NAMALWA (cell line): ENCODE measurements at places on chromosomes 6 and 20.

DNA sequence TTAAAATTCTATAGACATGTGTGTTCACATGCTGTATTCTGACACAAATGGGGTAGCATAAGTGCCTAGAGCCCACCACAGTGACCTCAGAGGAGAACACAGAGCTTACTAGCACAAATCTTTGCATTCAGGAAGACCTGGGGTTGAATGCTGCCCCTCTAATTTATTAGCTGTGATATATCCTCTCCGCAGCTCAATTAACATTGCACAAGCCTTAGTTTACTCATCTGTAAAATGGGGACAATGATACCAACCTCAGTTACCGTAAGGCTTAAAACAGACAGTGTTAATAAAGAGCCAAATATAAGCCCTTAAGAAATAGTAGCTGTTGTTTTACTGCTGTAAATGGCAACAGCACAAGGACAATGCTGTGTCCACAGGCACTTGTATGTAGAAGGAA lies 36.2 kb upstream of the IL17A start:
- DNase-seq: no peak

- no peak for DNase-seq
Measured at GRCh38 chr6:113350461-113350860, 506.7 kb upstream of the MARCKS start.

DNA sequence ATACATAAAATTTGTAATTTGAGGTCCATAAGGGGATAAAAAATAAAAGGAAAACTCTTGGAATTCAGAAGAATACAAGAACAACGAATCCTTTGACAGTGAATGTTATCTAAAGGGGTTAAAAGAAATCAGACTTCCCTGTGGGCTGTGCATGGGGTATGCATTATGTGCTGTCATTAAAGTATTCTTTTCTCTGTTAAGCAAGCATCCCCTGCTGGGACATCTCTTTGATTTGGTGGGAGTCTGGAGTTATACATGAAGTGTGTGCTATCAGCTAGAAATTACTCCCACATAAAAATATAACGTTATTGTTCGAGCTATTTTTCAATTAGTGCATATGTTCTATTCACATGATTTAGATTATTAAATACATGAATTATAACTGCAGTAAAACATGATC lies 195.2 kb downstream of the CENPW start:
- DNase-seq: no peak

DNA sequence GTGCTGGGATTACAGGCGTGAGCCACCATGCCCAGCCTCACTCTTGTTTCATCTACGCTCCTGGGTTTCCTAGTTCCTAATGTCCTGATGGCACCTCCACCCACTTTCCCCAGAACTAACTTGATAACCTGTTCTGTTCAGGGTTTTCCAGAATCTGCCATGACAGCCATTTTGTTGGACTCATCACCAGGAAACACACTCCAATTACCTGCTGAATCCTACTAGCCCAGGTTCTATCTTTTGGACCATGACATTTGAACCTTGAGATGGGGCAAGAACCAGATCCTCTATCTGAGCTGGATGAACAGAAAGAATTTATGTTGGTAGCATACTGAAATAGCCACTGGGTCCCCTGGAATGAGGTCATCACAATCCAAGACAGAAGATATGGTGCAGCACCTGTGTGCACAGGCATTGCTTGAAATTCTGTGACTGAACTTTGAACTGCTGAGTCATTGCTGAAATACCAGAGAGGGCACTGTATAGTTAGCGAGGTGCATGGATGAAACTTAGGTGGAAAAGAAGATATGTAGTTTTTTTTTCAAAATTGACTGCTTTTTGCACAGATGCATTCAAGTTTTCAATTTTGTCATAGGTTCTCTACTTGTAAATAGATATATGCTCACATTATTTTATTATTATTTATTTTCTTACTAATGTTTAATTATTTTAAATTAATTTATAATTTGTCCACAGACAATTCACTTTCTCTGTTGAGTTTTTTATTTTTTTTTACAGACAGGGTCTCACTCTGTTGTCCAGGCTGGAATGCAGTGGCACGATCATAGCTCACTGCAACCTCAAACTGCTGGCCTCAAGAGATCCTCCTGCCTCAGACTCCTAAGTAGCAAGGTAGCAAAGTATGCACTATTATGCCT lies 42.8 kb upstream of the TASP1 start:
- DNase-seq: no peak

DNA sequence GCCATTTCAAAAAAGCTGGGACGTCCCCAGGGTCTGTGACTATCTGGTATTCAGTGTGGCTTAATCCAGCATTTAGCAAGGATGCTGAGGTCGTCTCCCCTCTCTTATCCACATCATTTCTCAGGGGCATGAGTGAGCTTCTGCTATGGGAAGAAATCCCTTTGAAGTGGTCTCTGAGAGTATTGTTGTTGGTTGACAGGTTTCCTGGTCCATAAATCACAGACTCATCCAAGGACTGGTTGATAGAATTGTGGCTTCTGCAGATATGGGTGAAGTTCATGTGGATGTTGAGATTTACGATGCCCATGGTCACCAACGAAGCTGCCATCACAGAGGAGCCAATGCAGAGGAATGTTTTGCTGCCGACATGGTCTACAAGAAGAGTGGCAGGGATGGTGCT lies 24.0 kb downstream of the SLC2A12 start:
- DNase-seq: no peak

DNA sequence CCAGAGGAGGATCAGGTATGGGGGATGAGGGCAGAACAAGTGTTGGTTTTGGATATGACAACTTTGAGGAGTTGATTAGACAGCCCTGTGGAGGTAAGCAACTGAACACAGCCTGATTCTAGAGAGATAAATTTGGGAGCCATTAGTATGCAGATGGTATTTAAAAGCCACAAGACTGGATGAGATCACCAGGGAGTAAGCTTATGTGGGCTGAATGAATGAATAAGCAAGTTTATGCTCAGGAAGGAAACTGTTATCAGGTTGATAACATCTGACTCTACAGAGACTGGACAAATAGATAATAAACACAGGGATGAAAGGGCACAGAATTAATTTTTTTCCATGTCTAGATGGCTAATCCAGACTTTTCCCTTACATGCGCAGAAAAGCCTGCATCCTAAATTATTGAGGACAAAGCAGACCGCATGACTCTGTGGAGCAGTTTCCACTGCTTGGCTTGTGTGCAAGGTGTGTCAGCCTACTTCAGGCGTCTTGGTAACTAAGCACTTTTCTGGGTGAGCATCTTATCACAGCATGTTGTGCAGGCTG lies 150.6 kb downstream of the GJA10 start:
- DNase-seq: no peak

DNA sequence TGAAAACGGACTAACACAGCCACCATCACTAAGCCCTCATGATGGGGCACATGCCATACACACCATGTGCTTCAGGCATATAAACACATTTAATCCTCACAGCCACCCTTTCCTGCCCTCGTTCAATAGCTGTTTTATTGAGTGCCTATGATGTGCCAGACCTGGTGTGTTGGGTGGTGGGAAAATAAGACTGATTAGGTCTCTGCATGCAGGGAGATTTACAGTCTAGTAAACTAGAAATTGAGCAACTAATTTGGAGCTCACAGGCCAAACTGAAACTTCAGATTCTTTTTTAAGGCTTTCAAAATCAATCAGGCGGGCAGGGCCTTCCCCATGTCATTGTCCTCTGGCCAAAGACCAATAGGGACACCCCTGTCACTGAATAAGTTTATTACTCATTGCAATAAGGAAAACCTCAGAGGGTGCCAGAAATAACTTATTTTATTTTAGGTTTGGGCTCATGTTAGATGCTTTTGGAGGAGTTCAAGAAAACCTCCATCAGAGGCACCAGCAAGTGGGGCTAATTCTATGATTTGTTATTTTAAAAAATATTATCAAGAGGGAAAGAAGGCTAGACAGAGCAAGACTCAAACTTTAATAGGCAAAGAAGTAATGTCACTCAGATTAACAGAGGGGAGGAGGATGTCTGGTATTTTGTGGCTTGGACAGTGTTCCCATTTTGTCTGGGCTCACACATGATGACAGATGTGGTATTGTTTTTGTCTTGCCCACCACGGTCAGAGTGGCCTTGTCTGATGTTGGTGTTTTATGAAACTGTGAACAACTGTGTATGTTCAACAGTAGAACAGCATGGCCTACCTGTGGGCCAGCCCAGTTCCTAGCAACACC lies 12.0 kb downstream of the ZFP64 start:
- DNase-seq: no peak

DNA sequence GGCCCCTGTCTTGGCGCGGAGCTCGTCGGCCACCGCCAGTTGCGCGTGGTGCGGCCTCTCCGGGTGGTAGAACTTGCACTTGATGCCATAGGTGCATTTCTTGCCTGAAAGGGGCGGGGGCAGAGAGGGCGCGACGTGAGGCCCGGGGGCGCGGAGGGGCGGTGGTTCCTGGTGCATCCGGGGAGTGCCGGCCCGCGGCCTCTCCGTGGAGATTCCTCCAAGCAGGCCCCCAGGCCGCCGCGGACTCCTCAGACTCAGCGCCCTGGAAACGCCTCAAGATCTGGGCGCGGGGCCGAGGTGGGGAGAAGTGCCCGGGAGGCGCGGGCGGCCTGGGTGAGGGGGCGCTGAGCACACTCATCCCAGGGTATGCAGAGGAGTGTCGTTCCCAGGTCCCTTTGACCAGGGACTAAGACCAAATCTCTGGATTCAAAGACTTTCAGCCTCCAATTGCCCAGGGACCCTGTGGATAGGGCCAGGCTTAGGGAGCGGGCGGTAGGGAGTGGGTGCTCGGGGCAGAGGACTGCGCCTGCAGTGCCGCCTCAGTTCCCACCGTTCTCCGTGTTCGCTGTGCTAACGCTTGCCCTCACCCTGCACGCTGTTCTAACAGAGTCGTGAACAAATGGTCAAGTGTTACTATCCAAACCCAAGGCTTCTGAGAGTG lies 33.3 kb downstream of the ZC3H12D start:
- no peak for DNase-seq

GRCh38 chr6:26233649-26234420 lies 131.2 kb upstream of the BTN3A2 start:
- peak; percentile 89 for DNase-seq

GRCh38 chr6:64459411-64459944 lies 823.9 kb downstream of the PHF3 start:
- no peak for DNase-seq

DNA sequence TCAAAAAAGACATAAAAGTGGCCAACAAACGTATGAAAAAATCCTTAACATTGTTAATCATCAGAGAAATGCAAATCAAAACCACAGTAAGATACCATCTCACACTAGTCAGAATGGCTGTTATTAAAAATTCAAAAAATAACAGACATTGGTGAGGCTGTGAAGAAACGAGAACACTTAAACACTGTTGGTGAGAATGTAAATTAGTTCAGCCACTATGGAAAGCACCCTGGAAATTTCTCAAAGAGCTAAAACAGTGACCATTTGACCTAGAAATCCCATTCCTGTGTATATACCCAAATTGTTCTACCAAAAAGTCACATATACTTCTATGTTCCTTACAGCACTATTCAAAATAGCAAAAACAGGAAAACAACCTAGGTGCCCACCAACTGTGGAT lies 24.9 kb upstream of the NT5E start:
- DNase-seq: no peak

- DNase-seq: no peak
Measured at GRCh38 chr20:43831481-43832065, 83.1 kb upstream of the TOX2 start.

GRCh38 chr6:11213422-11214021 lies 18.9 kb downstream of the NEDD9 start:
- DNase-seq: no peak

GRCh38 chr6:38678178-38678760 lies 24.7 kb downstream of the GLO1 start:
- DNase-seq: no peak
